ENCODE measurements at places on chromosomes 7 and 10. TPM values are rescaled to one million over a fixed set of nuclear protein-coding genes. Genes with fewer than 3 reads are reported as not detected.

DNA sequence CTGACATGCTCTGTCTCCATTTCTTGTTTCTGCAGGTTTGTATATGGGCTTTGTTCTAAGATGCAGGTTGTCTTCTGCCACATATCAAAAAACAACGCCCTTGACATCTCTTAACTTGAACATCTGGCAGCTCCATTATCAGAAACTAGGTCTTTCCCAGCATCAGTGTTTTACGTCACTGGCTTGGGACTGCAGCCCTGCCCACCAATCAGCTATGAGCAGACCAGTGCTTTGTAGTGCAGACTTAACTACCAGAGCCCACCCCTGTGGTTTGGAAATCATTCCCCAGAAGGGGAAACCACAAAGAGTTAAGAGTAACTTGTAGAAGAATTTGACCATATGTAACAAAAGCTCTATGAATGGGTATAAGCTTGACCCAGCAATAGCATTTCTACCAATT lies 132.4 kb downstream of the SEPTIN14 start:
- DNase-seq = peak; percentile 35

Gene NEUROD6
- not detected for total RNA-seq

DNA sequence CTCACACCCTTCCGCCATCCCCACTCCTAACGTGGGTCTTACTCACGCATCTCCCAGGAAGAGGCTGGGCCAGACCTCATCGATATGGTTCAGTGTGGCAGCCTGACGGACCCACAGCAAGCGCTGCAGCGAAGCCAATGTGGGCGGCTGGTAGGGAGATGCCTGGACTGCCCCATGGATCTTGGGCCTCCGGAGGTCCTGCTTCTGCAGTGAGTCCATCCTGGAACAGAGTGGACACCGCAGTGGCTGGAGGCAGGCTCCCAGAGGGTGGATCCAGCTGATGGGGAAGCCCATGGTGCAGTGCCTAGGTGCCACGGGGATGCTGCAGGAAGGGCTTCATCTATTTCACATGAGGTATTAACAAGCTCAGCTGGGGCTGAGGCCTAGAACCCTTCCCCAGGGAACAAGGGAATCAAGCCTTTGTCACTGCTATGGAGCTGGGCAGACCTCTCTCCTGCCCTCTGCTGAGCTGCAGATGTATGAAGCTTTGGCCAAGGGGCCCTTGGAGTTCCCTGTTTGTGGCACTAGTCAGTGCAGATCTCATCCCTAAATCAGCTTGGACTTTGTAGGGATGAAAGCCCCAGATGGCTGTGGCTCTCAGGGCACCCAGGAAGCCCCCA lies 13.7 kb upstream of the SAMD8 start:
- DNase-seq = peak; percentile 33

Gene TPST1
- total RNA-seq = 59.7 TPM

Gene VSIR
- total RNA-seq = 20.6 TPM

Gene CDHR3
- total RNA-seq = 19.6 TPM

Gene FFAR4
- total RNA-seq = not detected

- peak; percentile 68 for DNase-seq
Observed at GRCh38 chr7:18402488-18403183, 92.9 kb upstream of the HDAC9 start.

Gene FRG2B
- not detected for total RNA-seq

Gene MOGAT3
- not detected for total RNA-seq

DNA sequence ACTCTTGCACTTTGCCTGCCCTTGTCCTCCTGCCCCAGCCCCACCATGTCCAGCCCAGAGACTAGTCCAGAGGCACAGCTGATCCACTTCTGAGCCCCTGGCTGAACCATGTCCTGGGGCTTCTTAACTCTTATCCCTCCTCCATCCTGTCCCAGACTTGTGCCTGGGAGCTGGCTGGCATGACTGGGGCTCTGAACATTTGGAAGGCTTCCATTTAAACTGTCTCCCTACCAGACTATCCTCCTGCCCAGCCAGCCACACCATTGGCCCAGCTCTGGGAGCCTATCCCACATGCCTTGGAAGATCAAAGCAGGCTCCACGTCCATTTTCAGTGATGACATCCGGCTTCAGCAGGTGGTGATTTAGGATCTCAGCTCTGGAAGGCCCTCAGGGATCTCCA lies 57.4 kb downstream of the FAM241B start:
- no peak for DNase-seq

Gene HMX3
- total RNA-seq = not detected

DNA sequence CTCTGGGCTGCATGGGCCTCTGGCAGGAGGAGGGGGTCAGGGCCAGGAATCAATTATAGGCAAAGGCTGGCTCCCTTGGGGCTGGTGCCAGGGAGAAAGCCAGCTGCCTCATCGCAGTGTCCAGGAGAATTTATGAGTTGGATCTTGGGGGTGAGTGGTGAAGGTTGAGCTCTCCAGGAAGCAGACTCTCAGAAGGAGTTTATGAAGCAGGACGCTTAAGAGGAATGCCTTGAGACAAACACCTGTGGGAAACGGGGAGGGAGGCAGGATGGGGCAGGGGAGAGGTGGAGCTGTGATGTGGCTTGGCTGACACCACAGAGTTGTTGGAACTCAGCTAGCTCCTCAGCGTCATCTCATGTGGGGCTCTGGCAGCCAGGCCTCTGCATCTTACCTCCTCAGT lies 428.5 kb downstream of the RPS24 start:
- no peak for DNase-seq

GRCh38 chr7:28629216-28629842 lies 217.0 kb downstream of the CREB5 start:
- peak; percentile 25 for DNase-seq

GRCh38 chr10:10293481-10293951 lies 724.2 kb upstream of the CELF2 start:
- no peak for DNase-seq

DNA sequence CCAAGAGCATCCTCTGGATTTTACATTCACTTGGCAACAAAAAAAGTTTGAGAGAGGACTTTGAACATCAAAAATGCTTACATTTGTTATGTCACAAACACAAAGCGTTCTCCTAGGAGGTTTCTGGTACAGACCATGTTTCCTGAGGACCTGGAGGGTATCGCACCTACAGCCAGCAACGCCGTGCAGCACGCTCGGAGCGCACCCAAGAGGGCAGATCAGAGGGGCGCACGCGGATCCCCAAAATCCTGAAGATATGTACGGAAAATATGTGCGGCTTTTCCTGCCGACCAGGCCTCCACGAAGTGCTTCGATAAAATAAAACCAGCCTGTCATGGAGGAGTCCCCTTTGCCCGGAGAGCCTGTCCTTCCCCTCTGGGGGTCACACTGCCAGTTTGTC lies 454.9 kb downstream of the DNAJB6 start:
- no peak for DNase-seq

DNA sequence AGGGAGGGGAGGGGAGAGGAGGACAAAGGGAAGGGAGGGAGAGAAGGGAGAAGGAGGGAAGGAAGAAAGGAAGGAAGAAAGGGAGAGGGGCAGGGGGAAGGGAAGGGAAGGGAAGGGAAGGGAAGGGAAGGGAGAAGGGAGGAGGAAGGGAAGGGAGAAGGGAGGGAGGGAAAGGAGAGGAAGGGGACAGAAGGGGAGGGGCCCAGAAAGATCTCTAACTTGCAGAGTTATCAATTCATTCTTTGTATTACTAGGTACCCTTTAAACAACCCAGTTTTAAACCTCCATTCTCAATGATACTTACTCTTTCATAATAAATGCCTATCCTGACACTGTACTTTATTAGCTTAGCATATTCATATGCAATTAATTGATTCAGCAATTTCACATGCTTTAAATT lies 192.0 kb downstream of the ELMO1 start:
- no peak for DNase-seq

GRCh38 chr10:131131726-131132591 lies 179.6 kb downstream of the TCERG1L start:
- no peak for DNase-seq

DNA sequence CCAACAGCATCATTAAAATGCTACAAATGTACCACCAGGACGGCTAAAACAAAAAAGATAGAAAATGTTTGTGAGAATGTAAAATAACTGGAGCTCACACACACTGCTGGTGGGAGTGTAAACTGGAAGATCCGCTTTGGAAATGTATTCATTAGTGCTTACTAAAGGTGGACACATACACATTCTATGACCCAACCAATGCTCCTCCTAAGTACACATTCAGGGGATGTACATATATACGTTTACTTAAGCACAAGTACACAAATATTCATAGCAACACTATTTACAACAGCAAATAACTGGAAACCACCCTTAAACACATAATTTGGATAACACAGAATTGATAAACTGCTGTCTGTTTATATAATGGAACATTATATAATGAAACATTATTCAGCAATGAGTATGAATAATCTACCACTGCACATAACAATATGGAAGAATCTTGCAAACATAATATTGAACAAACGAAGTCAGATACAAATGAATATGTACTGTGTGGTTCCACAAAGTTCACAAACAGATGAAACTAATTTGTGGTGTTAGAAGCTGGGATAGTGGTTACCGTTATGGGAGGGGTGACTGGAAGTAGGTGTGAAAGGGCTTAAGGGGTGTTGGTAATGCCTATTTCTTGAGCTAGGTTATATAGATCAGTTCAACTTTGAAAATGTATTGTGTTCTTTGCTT lies 52.1 kb downstream of the STRA8 start:
- no peak for DNase-seq

Gene AGR3
- total RNA-seq = not detected

GRCh38 chr7:129225206-129225930 lies 538 bp downstream of the AHCYL2 start:
- DNase-seq = peak; percentile 25

GRCh38 chr7:141866974-141867373 lies 25.7 kb upstream of the PRSS37 start:
- DNase-seq = no peak

GRCh38 chr7:119571666-119572065 lies 701.3 kb upstream of the KCND2 start:
- no peak for DNase-seq

GRCh38 chr7:26369593-26369992 lies 77.9 kb downstream of the SNX10 start:
- peak; percentile 60 for DNase-seq

DNA sequence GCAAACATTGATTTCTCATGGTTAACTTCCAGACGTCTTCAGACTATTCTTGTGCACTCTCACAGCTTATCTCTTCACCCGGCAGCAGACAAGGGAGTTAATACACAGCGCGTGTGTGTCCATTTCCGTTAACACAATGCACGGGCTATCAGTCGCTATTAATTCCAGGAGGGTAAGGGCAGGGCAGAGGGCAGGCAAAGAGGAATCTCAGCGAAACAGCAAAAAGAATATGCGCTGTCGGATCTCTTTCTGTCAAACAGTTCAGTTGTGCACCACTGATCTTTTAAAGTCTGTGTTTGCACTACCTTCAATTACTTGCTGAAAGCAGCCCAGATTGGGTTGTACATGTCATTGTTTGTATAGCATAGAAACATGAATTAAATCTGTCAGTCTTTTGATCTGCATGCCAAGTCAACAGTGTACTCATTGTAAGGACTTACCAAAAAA lies 41.1 kb upstream of the CABCOCO1 start:
- DNase-seq = no peak

Gene PIK3AP1
- not detected for total RNA-seq

GRCh38 chr7:129773871-129774270 lies 162.4 kb downstream of the NRF1 start:
- no peak for DNase-seq

DNA sequence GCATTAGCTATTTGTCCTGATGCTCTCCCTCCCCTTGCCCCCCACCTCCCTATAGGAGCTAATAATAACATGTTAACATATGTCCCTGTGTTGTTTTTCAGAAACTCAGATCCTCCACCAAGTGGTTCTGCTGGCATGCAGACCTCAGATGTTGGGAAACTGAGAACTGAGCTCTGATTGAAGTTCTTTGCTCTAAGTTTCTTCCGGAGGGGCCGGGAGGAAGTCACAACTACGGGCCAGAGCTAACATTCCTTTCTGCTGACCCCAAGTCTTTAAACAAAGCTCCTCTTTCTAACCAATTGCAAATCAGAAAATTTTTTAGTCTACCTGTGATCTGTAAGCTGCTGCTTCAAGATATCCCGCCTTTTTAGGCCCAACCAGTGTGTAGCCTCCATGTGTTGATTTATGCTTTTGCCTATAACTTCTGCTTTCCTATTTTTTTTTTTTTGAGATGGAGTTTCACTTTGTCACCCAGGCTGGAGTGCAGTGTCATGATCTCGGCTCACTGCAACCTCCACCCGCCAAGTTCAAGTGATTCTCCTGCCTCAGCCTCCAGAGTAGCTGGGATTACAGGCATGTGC lies 66.6 kb downstream of the LYZL1 start:
- DNase-seq = no peak

GRCh38 chr7:22200238-22200637 lies 156.7 kb downstream of the RAPGEF5 start:
- DNase-seq = no peak
